ENCODE measurements at places on chromosomes 3 and 15. TPM values are rescaled to one million over a fixed set of nuclear protein-coding genes. Genes with fewer than 3 reads are reported as not detected.

Gene FRMD5
- total RNA-seq: 0.25 TPM

Gene SOX2
- total RNA-seq: not detected

Gene APBA2
- total RNA-seq: 7.0 TPM

Gene PYGO1
- not detected for total RNA-seq

Gene TRIM59
- total RNA-seq: 51.7 TPM

Gene CLSTN2
- total RNA-seq: not detected

Gene C15orf40
- total RNA-seq: 25.3 TPM

Gene GRM7
- total RNA-seq: not detected

Gene CACNA1D
- total RNA-seq: 4.5 TPM

Gene FANCD2
- 61.9 TPM for total RNA-seq

Gene CPB1
- total RNA-seq: not detected

Gene TTC21A
- 1.8 TPM for total RNA-seq

Gene MNS1
- total RNA-seq: 0.16 TPM

Measured in T-helper 2 cell treated with Interferon-gamma antibody and Interleukin-4, amounts not matched to agents 100 ng/mL and 5 ng/mL, for 36 hours (primary cell).